ENCODE measurements at places on chromosomes 11 and 22.

DNA sequence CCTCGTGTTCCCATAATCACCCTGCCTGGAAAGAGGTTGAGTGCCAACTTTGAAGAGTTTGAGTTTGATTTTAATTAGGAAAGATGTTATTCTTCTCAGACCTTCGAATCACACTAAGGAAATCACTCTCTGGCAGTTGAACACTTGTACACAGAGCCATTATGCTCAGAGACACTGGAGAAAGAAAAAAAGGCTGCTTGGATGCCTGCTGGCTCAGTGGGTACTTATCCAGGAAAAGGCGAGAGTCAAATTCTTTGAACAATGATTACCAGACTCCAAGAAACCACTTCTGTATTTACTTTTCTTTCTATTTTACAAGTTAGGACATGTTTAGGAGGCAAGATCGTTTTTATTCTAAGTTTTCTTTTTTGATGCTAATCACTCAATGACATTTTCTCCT lies 438.5 kb upstream of the FAT3 start:
- DNase-seq = no peak

- no peak for DNase-seq
Measured at GRCh38 chr11:86621854-86622253, 50.6 kb downstream of the ME3 start.

DNA sequence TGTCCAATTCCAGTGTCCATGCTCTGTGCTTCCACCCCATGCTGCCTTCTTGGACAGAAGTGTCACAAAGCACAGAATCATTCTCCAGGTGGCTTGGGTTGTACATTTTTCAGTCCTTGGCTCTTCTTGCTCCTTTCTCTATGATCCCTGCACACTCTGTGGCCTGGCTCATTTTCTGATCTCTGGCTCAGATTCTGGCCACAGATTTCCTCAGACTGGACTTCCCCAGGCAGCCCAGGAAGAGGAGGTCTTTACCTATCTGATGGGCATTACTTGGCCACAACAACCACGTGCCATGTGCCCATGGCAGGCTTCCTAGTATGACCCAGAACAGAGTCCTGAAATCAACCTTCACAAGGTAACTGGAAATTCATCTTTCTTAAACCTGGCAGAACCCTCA lies 27.2 kb downstream of the SYTL2 start:
- DNase-seq = no peak

- no peak for DNase-seq
Measured at GRCh38 chr11:21321072-21321471, 651.7 kb downstream of the NELL1 start.

GRCh38 chr11:95119361-95120060 lies 29.9 kb downstream of the ENDOD1 start:
- DNase-seq = no peak

- peak; percentile 10 for DNase-seq
Measured at GRCh38 chr11:88414385-88414861, 76.9 kb upstream of the CTSC start.

All from NCI-H1417 treated with DMSO at 0.1 percent for 48 hours (cell line).